AG09309 (cell line): ENCODE measurements at places on chromosomes 1 and 21.

GRCh38 chr1:186463511-186463910, 2.6 kb upstream of the PDC start:
- DNase-seq, result no peak

- no peak for DNase-seq
Measured at GRCh38 chr1:213934649-213935048, 53.1 kb upstream of the PROX1 start.

- DNase-seq, result no peak
Measured at GRCh38 chr1:168405906-168406549, 125.4 kb downstream of the TBX19 start.

- DNase-seq, result no peak
Measured at GRCh38 chr1:50497007-50497406, 73.8 kb upstream of the DMRTA2 start.

DNA sequence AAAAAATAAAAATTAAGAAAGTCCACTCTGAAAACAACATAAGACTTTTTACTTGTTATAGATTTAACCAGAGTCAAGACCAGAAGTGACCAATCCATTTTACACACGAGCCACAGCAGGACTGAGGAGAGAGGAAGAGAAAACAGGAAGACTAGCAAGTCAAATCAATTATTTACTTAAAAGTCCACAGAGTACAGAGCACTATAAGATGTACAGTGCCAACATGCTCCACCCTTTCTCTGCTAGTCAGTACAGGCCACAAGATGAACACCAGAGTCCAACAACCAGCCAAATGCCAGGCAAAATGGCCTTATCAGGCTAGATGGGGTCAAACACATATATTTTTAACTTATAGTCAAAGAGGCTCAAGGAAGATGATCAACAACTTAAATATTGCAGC, 19.5 kb downstream of the LUZP1 start:
- no peak for DNase-seq

DNA sequence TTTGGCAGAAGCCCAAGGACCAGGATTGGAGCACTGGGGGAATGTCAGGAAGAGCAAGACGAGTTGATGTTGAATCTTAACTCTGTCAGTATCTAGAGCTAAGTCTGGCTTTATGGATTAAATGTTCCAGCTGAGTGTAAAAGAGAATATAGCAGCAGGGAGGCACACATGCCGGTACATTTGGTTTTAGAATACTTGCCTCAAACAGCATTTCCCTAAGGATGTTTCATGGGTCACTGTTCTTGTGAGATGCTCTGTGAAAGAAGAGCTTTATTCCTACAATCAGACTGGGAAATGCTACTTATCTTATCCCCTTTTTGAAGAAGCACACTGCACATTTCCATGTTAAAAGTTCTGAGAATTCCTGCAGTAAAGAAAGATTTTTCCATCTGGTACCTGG, 440.3 kb upstream of the B3GALT2 start:
- DNase-seq, result no peak

GRCh38 chr1:112429749-112430148, 33.7 kb downstream of the CTTNBP2NL start:
- no peak for DNase-seq

GRCh38 chr1:183652547-183653461, at the start of gene APOBEC4:
APOBEC4 (minus strand) TSS chr1:183653316; CDS start chr1:183648781, 4,535 bp downstream.
- DNase-seq, result no peak

GRCh38 chr1:40313958-40314720, 2.9 kb downstream of the COL9A2 start:
- DNase-seq, result no peak

DNA sequence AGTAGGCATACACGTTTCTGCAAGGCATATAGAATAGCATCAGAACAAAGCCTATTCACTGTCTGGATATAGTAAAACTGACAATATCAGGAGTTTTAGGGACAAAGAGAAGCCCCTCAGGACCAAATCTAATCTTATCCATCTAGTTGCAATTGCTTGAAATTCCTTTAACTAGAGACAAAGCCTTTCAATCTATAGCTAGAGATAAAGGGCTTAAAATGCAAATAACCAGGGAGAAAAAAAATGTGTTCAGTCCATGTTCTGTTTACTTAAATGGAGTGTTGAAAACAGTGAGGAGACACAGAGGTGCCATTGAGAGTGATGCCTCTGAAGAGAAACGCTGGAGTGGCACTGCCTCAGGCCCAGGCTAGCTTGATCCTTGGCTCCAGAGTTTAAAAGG, 286.1 kb downstream of the DPYD start:
- no peak for DNase-seq

DNA sequence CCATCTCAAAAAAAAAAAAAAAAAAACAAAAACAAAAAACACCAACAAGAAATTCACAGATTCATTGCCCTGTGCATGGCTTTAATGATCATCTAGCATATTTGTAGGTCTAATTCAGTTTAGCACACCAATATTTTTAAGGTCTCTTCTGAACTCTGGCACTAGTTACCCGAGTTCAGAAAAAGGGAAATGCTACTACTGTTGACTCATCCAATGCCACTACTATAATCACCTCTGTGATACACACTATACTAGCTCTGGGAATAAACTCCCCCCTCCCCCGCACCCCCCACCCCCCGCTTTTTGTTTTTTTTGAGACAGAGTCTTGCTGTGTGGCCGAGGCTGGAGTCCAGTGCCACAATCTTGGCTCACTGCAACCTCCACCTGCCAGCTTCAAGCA, 55.6 kb downstream of the FBXO42 start:
- DNase-seq, result no peak
